ENCODE measurements at places on chromosomes 11 and 22. TPM values are rescaled to one million over a fixed set of nuclear protein-coding genes. Genes with fewer than 3 reads are reported as not detected.

- no peak for DNase-seq
Observed at GRCh38 chr22:44889255-44889878, 120.4 kb downstream of the PHF21B start.

GRCh38 chr11:133922078-133922870 lies 34.5 kb downstream of the IGSF9B start:
- DNase-seq = no peak

DNA sequence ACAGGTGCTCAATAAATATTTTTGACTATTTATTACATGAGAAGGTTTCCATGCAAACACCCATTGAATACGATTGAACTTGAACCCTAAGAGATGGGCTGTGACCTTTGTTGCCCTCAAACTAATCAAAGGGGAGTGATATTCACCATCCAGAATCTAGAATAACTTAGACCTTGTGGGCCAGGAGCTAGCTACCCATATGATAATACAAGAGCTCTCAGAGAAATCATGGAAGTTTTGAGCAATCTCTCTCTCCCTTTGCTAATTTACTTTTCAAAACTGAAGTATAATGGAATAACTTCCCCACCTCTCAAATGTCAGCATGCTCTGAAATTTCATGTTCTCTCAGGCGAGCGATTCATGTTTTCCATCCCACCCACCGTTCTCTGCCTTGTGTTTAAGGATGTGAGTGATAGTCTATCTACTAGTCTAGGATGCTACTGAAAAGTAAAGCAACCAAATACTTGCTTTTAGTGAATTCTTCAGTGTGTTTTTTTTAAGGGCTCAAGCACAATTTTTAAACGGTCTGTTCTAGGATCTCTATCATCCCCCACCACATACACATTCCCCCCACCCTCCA lies 33.3 kb downstream of the BARX2 start:
- DNase-seq = no peak

Gene CYB5R2
- total RNA-seq = 32.0 TPM

GRCh38 chr11:61293867-61294716 lies 1.0 kb downstream of the VWCE start:
- peak; percentile 40 for DNase-seq

DNA sequence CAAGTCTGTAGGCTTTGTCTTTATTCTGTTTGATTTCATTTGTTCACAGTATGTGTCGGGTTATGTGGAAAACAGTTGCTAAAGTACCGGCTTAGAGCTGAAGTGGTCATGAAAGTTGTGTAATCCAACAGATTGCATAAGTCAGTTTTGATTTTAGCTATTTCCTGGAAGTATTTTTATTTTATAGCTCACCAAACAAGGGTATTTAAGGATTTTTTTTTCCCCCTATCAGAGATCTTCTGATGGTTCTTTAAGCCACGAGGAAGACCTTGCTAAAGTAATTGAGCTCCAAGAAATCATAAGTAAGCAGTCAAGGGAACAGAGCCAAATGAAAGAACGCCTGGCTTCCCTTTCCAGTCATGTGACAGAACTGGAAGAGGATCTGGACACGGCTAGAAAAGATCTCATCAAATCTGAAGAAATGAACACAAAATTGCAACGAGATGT lies 55.9 kb downstream of the PPFIA1 start:
- peak; percentile 95 for DNase-seq

Data from fibroblast of villous mesenchyme (primary cell).